ENCODE measurements at places on chromosomes 6 and 20. TPM values are rescaled to one million over a fixed set of nuclear protein-coding genes. Genes with fewer than 3 reads are reported as not detected.

The SLC17A3 gene
- total RNA-seq: 0.36 TPM

The CALHM6 gene
- 0.83 TPM for total RNA-seq

The DNAH8 gene
- 0.03 TPM for total RNA-seq

The SLC17A9 gene
- 17.3 TPM for total RNA-seq

The PRRT1 gene
- 0.10 TPM for total RNA-seq

The CNKSR3 gene
- total RNA-seq: 23.9 TPM

The KIF25 gene
- not detected for total RNA-seq

The TFAP2B gene
- 0.64 TPM for total RNA-seq

The DLK2 gene
- 0.33 TPM for total RNA-seq

The NKAIN4 gene
- total RNA-seq: 23.0 TPM

The HSD17B8 gene
- total RNA-seq: 6.0 TPM

The TNNC2 gene
- total RNA-seq: 0.63 TPM

The FAM217A gene
- not detected for total RNA-seq

The RIPPLY2 gene
- not detected for total RNA-seq

The MDFI gene
- 106 TPM for total RNA-seq

The NFATC2 gene
- total RNA-seq: 4.9 TPM
